ENCODE measurements at places on chromosomes 2 and 18.

DNA sequence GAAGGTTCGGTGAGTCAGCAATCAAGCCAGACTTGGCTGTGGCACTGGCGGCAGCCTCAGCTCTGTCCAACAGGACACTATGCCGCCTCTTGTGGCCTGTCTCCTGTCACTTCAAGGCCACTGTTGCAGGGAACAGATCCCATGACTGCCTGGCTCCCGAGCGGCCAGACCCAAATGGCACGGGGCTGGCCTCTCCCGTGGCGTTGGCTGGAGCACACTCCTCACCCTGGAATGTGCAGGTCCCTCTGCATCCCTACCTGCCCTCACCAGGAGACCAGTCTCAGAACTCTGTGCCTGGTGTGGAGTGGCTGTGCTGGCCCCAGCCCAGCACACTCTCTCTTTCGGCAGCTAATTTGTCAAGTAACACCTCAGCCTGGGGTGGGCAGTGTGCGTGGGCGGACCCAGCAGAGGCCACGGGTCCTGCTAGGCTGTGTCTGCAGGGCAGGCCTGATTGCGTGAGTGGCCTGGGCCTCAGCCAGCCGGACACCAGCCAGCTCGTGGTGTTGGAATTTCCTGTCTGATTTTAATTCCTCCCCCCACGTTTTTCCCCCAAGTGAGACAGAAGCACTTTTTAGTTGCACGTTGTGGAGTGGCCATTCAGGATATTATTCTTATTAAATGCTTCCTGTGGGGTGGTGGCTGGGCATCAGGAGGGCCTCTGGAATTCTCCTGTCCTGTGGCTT, 179.3 kb downstream of the GLI2 start:
- no peak for DNase-seq

- no peak for DNase-seq
Measured at GRCh38 chr2:78439122-78439521, 586.4 kb upstream of the REG3G start.

DNA sequence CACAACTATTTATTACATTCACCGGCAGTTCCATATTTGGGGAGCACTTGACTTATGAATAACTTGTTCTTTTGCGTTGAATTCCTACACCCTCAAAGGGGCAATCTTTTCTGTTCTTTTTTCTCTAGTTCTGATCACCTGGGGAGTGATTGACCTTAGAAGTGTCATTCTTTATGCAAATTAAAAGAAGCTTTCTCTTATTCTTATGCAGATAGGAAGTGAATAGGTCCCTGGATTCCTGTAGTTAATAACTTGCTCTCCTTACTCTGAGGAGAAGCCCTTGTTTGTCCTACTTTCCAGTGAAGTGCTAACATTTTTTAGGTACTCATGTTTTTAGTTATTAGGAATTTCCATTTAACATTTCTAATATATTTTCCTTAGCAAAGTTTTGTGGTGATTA, 569.8 kb upstream of the LRRTM1 start:
- DNase-seq, result no peak

DNA sequence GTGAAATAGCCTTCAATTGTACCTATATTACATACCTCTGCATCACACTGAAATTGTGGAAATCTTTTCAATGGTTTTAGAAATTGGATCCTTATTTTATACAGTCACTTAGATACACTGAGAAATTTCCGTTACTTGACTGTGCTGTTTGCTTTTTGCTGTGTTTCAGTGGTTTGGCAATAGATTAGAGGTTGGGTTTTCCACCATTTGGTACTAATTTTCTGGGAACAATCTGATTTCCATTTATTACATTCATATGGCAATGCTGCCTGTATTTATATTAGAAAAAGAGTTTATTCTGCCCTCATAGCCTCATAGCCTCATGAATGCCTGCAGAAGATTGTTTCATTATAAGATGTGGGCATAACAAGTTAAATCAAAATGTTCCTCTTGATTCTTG, 285.0 kb downstream of the GULP1 start:
- no peak for DNase-seq

- no peak for DNase-seq
Measured at GRCh38 chr2:67561457-67561965, 164.4 kb downstream of the ETAA1 start.

DNA sequence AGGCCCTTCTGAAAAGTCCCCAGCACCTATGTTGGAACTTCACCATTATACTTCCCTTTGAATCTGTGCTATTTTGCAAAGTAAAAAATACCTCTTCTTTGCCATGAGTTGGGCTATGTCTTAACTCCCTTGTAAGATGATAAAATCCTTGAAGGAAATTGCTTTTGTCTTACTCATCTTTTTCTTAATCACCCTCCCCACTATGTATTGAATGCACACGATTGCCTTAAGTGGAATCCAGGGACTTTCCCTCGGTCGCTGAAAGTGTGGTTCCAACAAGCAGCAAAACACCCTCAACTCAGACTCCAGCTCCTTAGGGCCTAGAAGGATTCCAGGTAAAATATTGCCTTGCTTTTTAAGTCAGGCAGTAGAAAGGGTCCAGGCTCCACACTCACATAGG, 173.2 kb upstream of the ARL4C start:
- no peak for DNase-seq

DNA sequence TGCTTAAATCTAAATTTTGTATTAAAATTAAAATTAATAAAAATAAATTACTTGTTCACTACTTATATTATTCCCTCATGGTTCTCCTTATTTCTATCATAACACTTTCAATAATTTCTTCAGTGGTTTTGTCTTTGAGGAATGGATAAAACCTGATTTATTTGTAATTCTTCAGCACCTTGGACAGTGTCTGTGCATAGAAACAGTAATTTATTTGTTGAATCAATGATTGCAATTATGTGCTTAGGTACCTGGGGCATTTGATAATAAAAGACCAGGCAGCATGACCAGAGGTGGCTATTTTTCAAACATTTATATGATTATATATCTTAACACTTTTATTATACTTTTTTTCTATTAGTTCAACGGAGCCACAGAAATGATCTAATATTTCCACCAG, 1062.7 kb downstream of the DSC3 start:
- no peak for DNase-seq

- no peak for DNase-seq
Measured at GRCh38 chr2:144495227-144496091, 24.5 kb downstream of the ZEB2 start.

DNA sequence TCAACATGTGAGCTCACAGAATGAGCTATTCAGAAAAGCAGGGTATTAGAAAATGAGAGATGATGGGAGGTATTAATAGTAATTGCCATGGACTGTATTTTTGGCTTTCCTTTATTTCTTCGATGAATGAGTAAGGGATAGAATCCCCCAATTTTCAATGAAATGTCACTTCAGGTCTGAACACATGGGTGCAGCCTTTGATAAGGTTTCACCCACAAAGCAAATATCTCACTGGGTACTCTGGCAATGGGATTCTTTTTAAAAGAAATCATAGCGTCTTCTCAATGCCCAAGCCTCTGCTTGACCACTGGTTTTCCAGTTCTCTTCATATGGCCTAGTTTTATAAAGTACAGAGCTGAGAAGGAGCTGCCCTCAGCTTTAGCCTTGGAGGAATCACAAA, 610.5 kb upstream of the FANCL start:
- no peak for DNase-seq

DNA sequence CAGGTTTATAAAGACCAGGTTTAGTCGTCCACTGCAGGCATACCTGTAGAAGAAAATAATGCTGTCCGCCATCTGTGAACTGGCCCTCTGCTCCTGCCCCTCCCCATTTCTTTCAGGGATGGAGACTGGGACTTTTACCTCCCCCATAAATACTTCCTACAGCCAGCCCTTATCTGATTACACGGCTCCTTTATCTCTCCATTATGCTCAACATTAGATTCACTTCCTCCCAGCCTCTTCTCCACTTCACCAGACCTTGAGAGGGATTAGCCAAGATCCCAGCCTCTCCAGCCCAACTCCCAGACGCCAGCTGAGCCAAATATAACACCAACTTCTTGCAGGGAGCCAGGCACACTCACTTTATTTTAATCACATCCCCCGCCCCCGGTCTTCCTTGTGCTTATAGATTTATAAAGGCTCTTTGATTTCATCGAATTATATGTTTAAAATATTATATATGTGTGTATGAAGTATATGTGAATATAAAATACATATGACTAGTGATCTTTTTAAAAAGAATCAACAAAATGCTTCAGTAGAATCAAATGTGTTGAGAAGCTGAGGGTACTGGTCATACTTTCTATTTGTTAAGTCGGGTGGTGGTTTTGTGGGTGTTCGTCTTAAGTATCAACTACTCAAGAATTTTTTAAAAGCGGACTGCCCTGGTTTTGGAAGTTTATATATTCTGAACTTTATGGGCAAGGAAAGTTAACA, 81.0 kb downstream of the SPRED2 start:
- no peak for DNase-seq

DNA sequence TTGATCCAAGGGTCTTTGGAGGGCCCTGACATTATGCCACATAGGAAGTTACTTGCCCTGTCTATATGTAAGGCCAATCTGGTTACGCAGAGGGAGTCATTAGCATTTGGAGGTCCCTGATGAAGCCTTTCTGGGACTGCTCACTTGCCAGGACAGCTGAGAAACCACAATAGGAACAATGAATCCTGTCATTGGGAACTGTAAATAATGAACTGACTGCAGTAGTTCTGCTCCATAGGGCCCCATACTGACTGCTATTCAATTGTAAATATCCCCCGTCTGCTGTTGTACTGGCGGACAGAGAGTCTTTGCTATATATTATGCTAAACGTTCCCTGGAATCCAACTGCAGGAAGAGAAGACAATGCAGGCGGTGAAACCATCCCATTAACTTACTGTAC, 149.4 kb upstream of the DCC start:
- DNase-seq, result no peak

DNA sequence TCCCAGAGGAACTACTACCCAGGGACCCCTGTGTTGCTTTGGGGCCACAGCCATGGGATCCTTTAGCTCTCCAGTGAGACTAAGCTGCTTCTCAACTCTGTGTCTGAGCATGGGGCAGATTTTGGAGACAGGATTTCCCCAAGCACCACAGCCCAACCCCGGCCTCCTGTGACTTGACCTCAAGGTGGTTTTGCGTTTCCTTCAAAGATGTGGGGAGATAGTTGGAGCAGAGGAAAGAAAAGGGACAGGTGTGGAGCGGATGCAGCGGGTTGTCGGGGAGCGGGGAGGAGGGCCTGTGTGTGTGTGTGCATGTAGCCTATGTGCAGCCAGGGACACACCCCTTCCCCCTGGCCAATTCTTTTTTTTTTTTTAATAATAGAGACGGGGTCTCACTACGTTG, 10.2 kb downstream of the ARID5A start:
- DNase-seq, result no peak

- DNase-seq, result no peak
Measured at GRCh38 chr2:235054919-235055318, 103.1 kb downstream of the SH3BP4 start.

GRCh38 chr2:235709969-235710879, 216.4 kb downstream of the AGAP1 start:
- no peak for DNase-seq

DNA sequence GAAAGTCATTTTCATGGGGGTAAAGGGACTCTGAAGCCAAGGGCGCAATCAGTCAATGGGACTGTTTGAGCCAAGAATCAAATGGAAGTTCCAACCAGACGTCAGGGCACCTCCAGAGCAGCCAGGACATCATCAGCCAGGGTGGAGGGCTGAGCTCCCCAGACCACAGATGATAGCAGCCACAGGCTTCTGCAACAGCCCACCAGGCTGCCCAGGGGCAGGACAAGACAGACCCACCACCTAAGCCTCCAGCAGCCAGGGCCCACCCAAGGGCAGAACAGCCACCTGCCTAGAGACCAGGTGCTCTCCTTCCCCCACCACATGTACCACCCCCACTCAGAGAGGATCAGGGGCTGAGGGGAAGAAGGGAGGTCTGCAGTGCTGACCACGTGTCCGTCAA, 53.8 kb upstream of the SLC66A3 start:
- no peak for DNase-seq

DNA sequence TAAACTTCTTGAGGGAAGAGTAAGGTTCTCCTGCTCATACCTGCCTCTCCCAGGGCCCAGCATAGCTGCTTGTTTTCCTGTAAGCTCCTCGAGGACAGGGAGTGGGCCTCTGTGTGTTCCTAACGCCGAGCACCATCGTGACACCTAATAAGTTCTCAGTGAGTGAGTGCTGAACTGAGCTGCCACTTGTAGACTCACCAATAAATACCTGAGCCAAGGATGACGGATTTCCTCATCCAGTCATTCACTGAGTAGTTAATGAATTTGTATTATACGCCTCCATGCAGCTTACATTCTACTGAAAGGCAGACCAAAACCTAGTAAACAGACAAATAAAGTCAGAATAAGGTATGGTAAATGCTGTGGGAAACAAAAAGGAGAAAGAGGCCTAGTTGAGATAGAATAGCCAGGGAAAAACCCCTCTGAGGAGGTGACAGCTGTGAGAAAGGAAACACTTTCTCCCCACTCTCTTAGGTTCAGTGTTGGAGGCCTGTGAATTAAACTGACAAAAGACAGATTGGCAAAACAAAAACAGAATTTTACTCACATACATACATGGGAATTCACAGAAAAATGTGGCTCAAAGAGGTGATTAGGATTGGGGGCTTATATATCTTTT, 138.6 kb downstream of the B3GNT2 start:
- no peak for DNase-seq

- DNase-seq, result no peak
Measured at GRCh38 chr18:78612318-78612717, 367.3 kb upstream of the SALL3 start.
